ENCODE measurements at places on chromosomes 6 and 20.

DNA sequence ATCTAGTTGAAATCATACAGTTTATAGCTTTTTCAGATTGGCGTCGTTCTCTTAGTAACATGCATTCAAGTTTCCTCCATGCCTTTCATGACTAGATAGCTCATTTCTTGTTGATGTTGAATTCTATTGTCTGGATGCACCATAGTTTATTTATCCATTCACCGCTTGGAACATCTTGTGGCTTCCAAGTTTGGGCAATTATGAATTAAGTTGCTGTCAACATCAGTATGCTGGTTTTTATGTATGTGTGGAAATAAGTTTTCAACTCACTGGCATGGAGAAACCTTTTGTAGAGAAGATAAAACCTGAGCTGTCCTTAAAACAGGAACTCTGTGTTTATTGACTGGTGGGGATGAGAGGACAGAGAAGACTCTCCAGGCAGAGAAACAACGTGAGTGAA lies 248.0 kb downstream of the CDC5L start:
- DNase-seq, result no peak

- DNase-seq, result no peak
Measured at GRCh38 chr6:33204165-33204414, 365 bp upstream of the HSD17B8 start.

DNA sequence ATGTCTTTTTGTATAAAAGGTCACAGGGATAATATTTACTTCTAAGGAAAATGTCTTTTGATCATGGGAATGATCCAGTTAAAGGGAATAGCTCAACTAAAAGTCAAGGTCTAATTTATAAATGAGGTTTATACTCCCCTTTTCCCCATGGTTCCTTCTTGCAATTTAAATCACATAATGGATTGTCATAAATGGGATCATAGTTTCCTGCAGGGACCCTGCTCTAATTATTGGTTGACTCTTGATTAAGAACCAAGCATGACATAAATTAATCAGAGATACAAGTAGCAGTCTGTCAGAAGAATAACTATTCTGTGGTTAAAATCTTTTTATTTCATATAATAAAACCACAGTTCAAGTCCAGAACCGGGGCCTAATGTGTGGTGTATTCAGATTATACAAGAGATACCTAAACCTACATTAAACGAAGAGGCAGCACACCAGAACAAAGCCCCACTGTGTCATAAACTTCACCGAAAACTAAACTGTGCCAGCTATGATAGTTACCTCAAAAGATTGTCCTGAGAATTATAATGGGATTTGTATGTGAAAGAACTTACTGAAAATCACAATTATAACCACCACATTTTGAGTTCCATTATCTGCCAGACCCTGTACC lies 43.0 kb upstream of the CD83 start:
- DNase-seq, result no peak

DNA sequence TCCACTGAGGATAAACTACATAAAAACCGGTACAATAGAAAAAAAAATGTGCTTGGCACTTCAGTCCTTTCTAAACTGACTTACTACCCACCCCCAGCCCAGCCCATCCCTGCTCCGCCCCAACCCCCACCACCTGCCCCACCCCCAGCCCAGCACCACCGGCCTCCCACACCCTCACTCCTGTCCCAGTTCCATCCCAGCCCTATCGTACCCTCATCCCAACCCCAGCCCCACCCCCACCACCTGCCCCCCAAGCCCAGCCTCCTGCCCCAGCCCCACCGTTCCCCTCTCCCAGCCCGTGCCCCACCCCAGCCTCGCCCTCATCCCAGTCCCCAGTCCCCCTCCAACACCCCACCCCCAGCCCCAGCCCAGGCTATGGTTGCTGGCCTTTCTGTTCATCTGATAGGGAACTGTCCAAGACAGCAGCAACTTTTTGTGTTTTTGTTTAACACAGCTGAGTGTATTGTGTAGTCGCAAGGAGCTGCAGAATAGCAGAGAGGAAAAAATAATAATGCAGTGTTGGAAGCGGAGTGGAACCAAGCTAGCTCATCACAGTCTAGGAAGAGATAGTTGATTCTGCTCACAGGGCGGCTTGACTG lies 61.9 kb downstream of the SASH1 start:
- no peak for DNase-seq

DNA sequence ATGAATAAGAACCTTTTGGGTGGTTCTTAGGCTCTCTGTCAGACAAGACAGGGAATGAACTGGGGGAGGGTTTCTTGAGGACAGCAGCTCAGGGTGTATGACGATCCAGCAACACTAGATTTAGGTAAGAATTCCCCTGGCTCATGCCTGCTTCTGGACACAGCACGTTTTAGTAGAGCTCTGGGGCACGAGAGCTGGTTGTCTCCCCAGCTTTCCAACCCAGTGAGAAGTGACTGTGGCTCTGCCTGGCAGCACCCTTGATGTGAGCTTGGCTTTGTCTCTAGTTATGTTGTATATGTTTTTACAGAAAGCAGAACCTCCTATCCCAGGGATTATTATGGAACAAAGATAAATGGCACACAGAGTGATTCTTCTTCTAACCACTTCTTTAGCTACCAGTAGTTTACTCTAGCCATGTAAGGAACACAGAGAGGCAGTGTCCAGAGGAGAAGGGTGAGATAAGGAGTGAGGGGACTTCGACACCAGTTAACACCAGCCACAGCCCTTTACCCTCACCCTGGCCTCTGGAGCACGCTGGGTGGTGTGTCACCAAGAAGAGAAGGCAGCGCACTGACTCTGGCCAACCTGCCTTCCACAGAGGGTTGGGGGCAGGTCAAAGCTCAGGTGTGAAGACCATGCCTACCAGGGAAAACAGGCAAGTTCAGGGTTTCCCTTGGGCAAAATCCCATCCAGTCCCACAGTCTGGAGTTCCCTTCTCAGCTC lies 3.9 kb downstream of the APOBEC2 start:
- no peak for DNase-seq

DNA sequence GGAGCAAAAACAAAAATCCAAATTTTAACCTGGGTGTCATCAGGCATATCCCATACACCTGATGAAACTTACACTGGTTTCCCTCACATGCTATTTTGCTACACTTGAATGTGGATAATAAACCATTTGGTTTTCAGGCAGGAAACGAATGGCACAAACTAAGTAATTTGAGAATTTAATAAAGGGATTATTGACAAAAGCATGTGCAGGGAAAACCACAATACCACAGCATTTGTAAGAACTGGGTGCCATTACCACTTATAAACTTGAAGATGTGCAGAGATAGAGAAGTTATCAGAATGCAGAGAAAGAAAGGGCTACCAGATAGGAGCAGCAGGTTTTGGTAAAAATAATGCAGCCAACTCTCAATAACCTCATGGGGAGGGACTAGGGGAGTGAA lies 151.2 kb downstream of the RFX6 start:
- DNase-seq, result no peak

- DNase-seq, result no peak
Measured at GRCh38 chr20:62873280-62873679, 11.7 kb upstream of the TCFL5 start.

- no peak for DNase-seq
Measured at GRCh38 chr6:66849843-66850242, 1142.8 kb upstream of the EYS start.

DNA sequence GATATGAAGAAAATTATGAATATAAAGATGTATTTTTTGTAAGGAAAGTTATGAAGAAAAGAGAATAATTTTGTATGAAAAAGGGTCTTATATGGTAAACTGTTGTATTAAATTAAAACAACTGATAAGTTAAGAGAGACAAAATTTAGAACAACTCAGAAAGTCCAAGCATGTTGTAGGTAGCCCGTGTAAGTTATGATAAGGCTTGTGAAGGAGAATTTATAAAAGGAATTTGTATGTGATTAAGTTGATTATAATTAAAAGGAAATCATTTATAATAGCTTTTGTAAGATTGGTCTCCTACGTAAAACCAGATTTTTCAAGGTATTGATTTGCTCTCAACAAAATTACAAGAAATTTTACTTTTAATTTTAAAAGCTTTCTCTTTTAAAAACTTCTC lies 1579.3 kb downstream of the HACE1 start:
- DNase-seq, result no peak

GRCh38 chr6:158006331-158006730 lies 24.7 kb downstream of the SYNJ2 start:
- DNase-seq, result no peak

GRCh38 chr20:40547483-40548091 lies 141.4 kb downstream of the MAFB start:
- no peak for DNase-seq

DNA sequence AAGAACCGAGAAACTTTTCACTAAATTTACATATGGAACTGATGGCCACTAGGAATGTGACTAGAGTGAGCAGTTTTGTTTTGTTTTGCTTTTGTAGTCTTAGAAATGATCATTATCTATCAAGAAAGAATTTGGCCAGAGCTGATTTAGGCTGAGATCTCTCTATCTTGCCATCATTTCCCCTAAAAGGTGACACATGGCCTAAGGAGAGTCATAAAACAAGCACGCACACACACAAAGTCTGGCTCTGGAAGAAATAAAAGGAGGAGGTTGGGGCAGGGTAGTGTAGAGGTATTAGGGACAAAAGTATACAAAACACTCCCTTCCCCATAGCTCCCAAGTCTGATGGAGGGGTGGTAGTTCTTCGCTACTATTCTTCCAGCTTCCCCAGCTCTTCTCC lies 56.4 kb downstream of the RIPOR2 start:
- DNase-seq, result no peak

DNA sequence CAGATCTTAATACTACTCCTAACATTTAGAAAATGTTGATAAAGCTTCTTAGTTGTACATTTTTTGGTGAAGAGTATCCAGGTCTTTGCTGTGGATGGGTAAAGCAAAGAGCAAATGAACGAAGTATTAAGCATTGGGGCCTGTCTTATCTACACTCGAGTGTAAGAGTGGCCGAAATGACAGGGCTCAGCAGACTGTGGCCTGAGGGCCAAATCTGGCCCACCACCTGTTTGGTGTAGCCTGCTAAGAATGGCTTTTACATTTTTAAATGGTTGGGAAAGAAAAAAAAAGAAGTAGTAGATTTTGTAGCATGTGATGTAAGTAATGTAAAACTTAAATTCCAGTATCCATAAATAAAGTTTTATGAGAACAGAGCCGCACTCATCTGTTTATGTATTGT lies 19.4 kb upstream of the MAPK13 start:
- DNase-seq, result no peak

DNA sequence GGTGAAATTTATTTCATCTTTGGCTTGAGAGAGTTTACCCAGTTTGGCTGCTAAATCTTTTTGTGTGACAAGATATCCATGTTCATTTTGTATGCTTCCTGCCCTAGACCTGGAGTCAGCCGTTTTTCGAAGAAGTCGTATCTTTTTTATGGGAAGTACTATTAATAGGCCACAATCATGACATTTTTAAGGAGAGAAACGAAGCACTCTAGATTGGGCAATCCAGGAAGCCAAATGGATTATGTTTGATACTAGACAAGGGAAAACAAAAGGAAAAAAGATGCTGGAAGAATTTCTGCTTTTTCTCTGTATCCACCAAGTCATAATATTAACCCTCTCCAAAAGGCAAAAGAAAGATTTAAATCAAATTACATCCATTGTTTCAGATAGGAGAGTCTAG lies 214.6 kb downstream of the HDGFL1 start:
- DNase-seq, result no peak

GRCh38 chr6:159582736-159583135 lies 110.3 kb downstream of the SOD2 start:
- DNase-seq, result no peak

- no peak for DNase-seq
Measured at GRCh38 chr6:89830170-89830809, 610 bp downstream of the CASP8AP2 start.

GRCh38 chr6:3813150-3813780 lies 35.9 kb upstream of the FAM50B start:
- DNase-seq, result no peak

GRCh38 chr6:14968056-14968637 lies 277.7 kb upstream of the JARID2 start:
- no peak for DNase-seq

DNA sequence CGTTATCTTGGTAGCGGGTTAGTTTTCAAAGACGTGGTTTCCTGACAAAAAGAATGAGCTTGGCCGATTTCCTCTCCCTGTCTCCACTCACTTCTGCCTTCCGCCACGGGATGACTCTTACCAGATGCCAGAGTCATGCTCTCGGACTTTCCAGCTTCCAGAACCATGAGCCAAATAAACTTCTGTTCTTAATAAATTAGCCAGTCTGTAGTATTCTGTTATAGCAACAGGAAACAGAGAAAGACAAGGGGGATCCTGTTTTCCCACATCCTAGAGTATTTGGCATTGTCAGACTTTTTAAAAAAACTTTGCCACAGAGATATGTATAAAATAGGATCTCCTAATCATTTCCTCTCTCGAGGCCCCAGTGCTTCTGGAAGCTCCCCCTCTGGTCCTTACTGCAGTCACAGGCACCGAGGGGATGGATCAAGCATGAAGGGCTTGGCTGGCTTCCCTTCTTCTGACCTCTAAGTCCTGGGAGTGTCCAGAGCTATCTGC lies 84.9 kb upstream of the NAA20 start:
- no peak for DNase-seq

DNA sequence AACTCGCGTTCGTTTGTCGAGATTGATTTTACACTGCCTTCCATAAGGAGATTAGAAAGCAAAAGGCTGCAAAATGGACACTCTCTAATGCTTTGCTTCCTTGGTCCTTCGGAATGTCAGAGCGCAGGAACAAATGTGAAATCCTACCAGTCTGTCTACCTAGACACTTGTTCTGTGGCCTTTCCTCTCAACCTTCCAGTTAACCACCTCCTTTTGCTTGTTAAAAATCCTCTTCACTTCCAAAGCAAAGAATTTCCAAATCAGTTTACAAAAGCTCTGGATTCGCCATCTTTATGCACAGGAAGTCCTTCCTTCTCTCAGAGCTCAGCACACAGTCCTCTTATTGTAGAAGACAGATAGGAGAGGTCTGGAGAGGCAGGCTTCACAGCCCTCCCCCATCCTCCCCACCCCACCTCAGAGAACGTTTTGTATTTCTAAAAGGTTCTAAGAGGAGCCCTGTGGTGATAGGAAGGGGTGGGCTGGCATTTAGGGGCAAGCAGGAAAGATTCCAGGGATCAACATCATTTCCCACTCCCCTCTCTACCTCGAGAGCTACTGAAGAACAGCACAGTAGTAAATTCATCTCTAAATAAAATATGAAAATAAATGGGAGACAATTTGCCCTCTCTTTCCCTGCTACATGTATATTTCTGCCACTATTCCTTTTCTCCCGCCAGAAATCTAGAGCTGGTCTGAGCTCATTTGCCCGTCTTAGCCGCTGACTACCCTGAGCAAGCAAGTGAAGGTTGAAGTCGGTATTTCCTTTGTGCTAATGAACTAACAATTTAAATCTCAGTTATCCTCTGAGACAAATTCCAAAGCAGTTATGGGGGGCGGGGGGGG lies 18.9 kb downstream of the TFAP2A start:
- no peak for DNase-seq

DNA sequence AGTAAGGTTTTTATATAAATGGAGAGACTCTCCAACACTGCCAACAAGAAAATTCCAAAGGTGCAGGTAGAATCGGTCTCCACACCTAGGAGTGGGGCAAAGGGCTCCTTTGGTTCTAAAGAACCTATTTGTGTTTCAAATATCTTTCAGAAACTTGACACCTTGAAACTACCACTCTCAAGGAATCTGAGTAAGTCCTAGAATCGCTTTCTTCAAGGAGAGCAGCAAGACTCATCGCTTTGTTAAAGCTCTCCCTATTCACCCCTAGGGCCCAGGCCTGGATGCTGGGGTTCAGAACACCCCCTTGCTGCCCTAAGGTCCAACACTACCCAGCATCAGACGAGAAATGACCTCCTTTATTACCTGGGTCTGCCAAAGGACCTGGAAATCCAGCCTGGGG lies 2.0 kb downstream of the CLIC5 start:
- DNase-seq, result no peak

GRCh38 chr6:111817451-111818120 lies 55.7 kb downstream of the FYN start:
- no peak for DNase-seq
